NT2/D1 (cell line): ENCODE measurements at places on chromosomes 1 and 21.

GRCh38 chr1:20152599-20152930 is 13.4 kb downstream of the PLA2G2F start:
- DNase-seq = no peak

DNA sequence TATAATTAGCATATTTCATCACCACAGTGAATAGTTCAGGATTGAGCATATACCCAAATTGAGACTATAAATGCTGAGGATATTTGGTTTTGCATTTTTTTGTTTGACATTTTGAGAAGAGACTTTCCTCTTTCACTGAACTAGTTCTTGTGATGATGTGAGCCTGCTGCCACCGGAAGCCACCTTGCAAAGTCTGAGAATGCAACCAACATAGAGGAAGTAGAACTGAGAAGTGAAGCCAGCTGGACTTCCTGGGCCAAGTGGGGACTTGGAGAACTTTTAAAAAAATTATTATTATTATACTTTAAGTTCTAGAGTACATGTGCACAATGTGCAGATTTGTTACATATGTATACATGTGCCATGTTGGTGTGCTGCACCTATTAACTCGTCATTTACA is 102.3 kb downstream of the RPE65 start:
- no peak for DNase-seq

- DNase-seq = no peak
Observed at GRCh38 chr1:24567792-24568388, 12.0 kb downstream of the NCMAP start.

- DNase-seq = no peak
Observed at GRCh38 chr1:14682941-14683621, 84.6 kb downstream of the KAZN start.

DNA sequence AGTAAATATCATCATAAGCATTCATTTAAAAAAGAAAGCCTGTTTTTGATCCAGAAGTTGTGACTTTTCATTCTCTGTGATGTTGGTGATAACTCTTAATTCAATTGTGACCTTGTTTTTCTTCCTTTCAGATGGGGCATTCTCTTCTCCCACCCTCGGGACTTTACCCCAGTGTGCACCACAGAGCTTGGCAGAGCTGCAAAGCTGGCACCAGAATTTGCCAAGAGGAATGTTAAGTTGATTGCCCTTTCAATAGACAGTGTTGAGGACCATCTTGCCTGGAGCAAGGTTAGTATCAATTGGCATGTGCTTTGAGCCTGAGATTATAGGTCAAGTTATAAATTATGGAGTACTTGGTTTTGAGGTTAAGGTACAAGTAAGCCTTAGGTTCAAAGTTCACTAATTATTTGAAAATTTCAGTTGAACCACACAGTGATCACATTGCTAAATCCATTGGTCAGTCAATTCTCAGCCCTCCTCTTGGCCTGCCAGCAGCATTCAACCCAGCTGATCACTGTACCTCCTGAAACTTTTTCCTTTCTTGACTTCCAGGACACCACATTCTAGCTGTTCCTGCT is 4.1 kb downstream of the PRDX6 start:
- no peak for DNase-seq

DNA sequence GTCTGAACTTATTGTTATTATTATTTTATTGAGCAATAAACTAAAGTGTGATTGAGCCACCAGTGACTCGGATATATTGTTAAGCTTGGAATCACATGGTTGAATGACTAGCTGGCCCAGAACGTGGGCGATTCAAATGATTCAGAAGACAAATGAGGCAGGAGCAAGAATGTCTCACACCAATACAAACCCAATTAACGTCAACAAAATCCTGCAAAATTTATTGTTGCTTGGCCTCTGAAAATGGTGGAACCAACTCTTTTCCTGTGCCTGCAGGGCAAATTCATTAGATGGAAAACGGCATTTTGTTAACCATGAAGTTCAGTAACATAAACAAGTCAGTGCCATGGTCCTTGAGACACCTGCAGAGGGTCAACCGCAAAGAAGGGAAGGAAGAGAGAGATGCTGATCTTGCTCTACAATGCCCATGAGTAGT is 482.0 kb downstream of the SETD4 start:
- no peak for DNase-seq

- no peak for DNase-seq
Observed at GRCh38 chr1:65208563-65208973, 60.6 kb downstream of the AK4 start.

DNA sequence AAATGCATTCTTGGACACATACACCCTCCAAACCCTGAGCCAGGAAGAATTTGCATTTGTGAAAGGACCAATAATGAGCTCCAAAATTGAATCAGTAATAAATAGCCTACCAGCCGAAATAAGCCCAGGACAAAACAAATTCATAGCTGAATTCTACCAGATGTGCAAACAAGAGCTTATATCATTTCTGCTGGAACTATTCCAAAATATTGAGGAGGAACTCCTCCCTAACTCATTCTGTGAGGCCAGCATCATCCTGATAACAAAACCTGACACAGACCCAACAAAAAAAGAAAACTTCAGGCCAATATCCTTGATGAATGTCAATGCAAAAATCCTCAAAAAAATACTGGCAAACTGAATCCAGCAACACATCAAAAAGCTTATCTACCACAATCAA is 6.7 kb downstream of the SPRR2E start:
- DNase-seq = no peak

DNA sequence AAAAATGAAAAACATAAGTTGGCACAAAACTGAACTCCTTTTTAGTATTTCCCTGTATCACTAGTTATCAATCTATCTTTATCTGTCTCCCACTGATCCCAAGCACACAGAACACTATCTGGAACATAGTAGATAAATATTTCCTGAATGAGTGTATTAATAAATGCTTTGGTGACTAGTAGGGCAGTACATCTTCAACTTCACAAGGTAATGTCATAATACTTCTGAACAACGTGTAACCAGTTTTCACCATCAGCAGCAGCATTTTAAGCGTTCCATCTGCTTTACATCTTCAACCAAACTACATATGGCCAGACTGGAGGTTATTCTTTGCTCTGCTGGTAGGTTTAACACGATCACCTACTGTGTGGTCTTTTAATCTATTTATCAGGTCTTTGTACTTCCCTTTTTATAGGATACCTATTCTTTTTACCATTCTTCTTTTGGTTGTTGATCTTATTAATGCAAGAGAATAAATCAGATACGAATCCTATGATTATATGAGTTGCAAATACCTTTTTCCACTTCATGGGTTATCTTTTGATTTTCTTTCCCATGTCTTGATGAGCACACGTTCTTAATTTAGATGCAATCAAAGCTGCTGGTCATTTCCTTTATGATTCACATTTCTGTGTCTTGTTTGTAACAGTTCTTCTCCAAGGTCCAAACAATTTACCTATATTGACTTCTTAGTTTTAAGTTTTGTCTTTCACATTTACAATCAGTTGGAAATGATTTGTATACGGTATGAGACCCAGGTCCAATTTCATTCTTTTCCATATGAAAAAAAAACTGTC is 16.3 kb downstream of the GPBP1L1 start:
- DNase-seq = no peak

DNA sequence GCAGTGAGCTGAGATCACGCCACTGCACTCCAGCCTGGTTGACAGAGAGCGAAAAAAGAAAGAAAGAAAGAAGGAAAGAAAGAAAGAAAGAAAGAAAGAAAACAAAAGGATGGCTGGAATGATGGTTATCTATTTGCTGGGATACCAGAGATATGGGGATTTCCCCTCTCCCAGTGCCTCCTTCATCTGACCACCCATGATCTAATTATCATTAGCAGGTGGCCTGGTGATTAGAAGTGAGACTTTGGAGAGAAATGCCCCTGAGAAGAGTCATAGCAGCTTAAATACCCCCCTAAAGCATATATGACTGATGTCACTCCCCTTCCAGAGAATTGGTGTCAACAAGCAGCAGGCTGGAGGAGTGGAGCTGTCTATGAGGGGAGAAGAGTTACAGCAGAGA is 1.3 kb upstream of the NPPB start:
- no peak for DNase-seq

- DNase-seq = no peak
Observed at GRCh38 chr1:10671622-10672342, 124.7 kb downstream of the CASZ1 start.

GRCh38 chr1:94741996-94742395 is 78.2 kb upstream of the SLC44A3 start:
- no peak for DNase-seq

DNA sequence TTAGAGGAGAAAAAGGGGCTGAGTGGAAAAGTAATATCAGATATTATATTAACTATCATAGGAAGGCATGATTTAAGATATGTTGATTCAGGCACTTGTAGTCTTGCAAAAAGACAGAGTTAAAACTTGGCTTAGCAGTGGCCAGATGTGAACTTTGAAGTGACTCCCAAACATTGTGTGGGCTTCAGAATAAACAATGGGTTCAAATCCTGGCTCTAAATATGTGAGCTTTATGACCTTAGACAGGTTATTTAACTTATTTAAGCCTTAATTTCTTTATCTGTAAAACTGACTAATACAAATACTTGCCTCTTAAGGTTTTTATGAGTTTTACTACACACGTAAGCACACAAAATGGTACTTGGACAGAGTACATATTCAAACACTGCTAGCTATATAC is 85.9 kb downstream of the TNFSF18 start:
- no peak for DNase-seq

DNA sequence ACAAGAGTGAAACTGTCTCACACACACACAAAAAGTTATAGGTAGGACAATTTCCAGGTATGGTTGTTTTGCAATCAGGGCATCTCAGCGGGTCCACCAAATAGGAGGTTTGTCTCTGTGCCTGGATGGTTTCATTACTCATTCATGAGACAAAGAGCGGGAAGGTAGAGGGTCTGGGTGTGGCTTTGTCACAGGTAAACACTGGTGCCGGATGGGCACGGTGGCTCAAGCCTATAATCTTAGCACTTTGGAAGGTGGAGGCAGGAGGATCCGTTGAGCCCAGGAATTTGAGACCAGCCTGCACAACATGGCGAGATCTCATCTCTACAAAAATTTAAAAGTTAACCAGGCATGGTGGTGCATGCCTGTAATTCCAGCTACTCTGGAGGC is 16.3 kb upstream of the ERVH48-1 start:
- DNase-seq = no peak

- no peak for DNase-seq
Observed at GRCh38 chr1:8281843-8282509, 35.9 kb upstream of the SLC45A1 start.
